Upper lobe of left lung (tissue), 6 donors: ENCODE measurements at places on chromosomes 11 and 22.

- no peaks in the 10 kb centered on the region for H3K27me3 ChIP-seq
- no peaks in the 10 kb centered on the region for H3K36me3 ChIP-seq
- no peak for DNase-seq
- H3K4me3 ChIP-seq = no peak overlapping the region
- peaks cover 20% of the 10 kb centered on the region for H3K4me1 ChIP-seq
- no peak overlapping the region for H3K27ac ChIP-seq
Observed at GRCh38 chr11:16876837-16877236, 137.4 kb downstream of the PLEKHA7 start.

GRCh38 chr22:42010778-42011177, 12.2 kb downstream of the WBP2NL start:
- no peaks in the 10 kb centered on the region for H3K36me3 ChIP-seq
- no peaks in the 10 kb centered on the region for H3K4me1 ChIP-seq
- DNase-seq = no peak

DNA sequence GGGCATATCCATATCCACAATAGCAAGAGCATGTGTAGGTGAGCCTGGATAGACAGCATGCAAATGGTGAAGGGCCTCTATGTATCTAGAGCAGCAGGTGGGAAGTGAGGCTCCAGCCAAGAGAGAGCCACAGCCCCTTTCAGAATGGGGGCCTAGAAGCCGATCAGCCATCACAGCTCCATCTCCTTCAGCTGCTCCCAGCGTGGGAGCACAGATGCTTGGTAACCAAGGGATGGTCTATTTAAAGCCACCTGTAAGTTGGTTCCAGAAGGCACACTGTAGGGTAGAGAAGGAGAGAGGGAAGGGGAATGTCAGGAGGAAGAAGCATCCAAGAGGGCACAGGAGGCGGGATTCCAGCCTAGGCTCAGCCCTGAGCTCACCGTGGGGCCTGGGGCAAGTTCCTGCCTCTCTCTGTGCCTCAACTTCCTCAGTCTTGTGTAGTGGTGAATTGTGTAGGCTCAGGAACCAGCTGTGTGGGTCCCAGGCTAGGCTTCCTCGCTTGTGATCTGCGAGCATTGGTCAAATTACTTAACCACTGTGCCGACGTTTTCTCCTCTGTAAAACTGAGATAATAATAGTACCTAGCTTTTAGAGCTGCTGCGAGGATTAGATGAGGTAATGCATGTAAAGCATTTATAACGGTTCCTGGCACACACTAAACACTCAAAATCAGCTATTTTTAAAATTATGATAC, 122.9 kb upstream of the NAV2 start:
- no peaks in the 10 kb centered on the region for H3K4me1 ChIP-seq
- no peaks in the 10 kb centered on the region for H3K27me3 ChIP-seq
- DNase-seq = no peak
- H3K4me3 ChIP-seq = no peak overlapping the region

DNA sequence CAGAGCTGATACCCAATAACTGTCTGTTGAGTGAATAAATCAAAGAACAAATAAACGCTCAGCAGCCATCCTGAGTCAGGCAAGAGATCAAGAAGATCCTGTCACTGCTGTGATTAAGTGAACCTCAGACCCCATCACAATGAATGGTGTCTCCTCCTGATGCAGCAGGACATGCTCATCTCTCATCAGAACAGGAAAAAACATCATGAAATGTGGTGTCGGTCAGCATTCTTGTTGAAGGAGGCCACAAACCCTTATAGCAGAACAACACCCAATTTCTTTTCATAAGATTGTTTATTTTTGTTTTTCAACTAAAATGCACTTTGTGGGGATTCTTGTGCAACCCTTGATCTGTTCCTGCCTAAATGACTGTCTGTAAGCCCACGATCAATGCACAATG, 60.3 kb downstream of the SYTL2 start:
- no peak for DNase-seq
- H3K27me3 ChIP-seq = no peaks in the 10 kb centered on the region
- no peak overlapping the region for H3K4me3 ChIP-seq

DNA sequence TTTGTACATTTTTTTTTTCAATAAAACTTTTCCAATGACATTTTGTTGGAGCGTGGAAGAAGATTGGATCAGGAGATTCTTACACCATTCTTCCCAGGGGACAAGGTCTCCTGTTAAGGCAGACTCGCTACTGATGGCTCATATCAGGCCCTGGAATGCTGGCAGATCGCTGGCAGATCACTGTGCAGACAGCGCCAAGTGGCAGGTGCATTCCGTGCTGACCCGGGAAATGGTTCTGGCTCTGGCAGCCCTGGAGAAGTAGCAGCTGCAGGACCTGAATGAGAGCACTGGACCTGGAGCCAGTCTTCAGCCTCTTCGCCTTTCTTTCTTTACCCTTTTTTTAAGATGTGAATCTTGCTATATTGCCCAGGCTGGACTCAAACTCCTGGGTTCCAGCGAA, 10.7 kb downstream of the SERPINH1 start:
- H3K36me3 ChIP-seq = peaks cover 37% of the 10 kb centered on the region
- no peaks in the 10 kb centered on the region for H3K27me3 ChIP-seq
- peaks cover 20% of the 10 kb centered on the region for H3K4me1 ChIP-seq
- no peak overlapping the region for H3K4me3 ChIP-seq
- DNase-seq = no peak

DNA sequence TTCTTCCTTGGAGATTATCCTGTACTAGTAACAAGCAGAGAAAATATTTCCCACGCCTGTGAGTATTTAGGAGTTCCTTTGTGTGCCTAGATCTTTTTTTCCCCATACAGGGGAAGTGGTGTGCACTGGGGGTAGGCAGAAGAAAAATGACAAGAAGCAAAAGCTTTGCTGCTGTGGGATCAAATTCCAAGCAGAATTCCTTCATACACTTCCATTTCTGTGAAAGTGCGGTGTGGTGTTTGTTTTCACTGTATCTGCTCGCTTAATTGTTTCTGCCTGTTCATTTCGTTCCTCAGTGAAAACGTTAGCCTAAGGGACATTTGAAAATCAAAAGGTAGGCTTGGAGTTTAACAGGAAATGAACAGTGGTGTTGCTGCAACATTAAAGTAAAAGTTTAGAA, 47.9 kb downstream of the BLID start:
- H3K4me1 ChIP-seq = no peaks in the 10 kb centered on the region
- no peak overlapping the region for H3K4me3 ChIP-seq
- H3K36me3 ChIP-seq = no peaks in the 10 kb centered on the region

GRCh38 chr11:65849366-65849765, 8.6 kb downstream of the CFL1 start:
- no peaks in the 10 kb centered on the region for H3K27me3 ChIP-seq
- no peaks in the 10 kb centered on the region for H3K4me1 ChIP-seq
- DNase-seq = no peak
- H3K4me3 ChIP-seq = no peak overlapping the region

DNA sequence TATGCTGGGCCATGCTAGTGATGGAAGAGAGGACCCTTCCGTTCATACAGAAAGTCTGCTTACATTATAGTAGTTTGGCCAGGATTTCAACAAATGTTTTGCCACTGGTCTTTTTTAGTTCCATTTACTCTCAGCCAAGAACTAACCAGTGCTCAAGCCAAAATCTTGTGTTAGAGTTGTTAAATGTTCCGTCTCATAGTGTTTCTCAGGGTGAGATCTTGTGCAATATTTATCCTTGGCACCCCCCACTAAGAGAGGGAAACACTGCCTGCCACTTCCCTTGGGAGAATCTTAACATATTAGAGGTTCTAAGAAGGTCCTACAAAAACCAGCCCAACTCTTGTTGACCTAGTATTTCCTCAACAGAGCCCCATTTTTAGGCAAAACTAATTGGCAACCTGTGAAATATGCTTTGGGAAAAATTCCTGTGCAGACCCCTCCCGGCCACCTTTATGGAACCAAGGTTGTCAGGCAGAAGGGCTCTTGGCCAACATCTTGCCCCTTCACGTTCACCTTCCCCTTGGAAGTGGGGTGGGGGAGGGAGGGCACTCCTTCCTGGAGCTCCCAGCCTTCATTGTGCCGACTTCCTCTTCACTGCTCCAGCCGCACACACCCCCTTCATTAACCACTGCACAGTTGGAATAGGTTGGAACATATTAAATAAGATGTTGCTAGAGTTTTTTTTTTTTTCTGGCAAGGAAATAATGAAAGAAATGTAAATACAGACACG, 173.2 kb upstream of the SORL1-AS1 start:
- H3K27ac ChIP-seq = peak overlapping the region; percentile 48
- H3K4me3 ChIP-seq = no peak overlapping the region
- DNase-seq = no peak

- H3K4me1 ChIP-seq = peaks cover 7% of the 10 kb centered on the region
- DNase-seq = no peak
- H3K4me3 ChIP-seq = no peak overlapping the region
- no peaks in the 10 kb centered on the region for H3K27me3 ChIP-seq
- no peaks in the 10 kb centered on the region for H3K36me3 ChIP-seq
Observed at GRCh38 chr11:128860571-128861361, 6.3 kb downstream of the KCNJ1 start.

- no peaks in the 10 kb centered on the region for H3K36me3 ChIP-seq
- no peak overlapping the region for H3K27ac ChIP-seq
- DNase-seq = no peak
- H3K4me1 ChIP-seq = peaks cover 25% of the 10 kb centered on the region
Observed at GRCh38 chr11:117037975-117038350, 60.3 kb downstream of the SIK3 start.

DNA sequence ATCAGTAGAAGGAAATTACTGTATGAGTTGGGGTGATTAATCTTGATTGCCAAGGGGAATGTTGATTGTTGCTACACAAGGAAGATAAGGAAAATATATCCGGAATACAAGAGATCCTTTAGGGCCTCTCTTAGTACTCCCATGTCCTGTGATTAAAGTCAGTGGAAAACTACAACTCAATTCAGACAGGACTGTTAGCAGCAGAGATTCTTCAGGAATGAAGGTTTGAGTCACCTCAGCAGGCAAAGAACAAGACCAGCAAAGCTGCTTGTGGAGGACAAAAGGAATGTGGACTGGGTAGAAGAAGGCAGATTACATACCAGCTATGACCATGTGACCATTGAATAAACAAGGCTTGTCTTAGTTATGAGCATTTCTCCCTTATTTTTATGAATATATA, 478.2 kb downstream of the BUD13 start:
- peaks cover 11% of the 10 kb centered on the region for H3K4me1 ChIP-seq
- DNase-seq = no peak
- no peaks in the 10 kb centered on the region for H3K27me3 ChIP-seq

DNA sequence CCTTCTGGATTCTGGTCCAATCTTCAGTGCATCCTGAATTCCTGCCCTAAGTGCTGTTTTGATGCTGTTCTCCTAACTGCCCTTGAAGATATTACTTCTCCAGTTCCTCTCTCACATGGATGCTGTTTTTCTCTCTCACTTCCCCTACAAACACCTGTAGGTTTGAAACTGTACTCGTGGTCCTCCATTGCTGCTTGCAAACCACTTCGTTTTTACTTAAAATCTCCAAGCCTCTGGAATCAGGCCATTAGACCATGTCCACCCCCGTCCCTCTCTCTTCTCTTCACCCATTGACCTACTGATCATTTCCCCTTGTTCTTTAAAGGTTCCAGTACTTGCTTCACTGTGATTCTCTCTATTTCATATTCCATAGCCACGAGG, 988.1 kb downstream of the NTM start:
- no peaks in the 10 kb centered on the region for H3K4me1 ChIP-seq
- DNase-seq = no peak
- no peak overlapping the region for H3K27ac ChIP-seq
- no peaks in the 10 kb centered on the region for H3K36me3 ChIP-seq

GRCh38 chr22:45587638-45588505, 83.8 kb upstream of the ATXN10 start:
- H3K27me3 ChIP-seq = no peaks in the 10 kb centered on the region
- no peak overlapping the region for H3K4me3 ChIP-seq
- H3K36me3 ChIP-seq = no peaks in the 10 kb centered on the region
- H3K27ac ChIP-seq = no peak overlapping the region

DNA sequence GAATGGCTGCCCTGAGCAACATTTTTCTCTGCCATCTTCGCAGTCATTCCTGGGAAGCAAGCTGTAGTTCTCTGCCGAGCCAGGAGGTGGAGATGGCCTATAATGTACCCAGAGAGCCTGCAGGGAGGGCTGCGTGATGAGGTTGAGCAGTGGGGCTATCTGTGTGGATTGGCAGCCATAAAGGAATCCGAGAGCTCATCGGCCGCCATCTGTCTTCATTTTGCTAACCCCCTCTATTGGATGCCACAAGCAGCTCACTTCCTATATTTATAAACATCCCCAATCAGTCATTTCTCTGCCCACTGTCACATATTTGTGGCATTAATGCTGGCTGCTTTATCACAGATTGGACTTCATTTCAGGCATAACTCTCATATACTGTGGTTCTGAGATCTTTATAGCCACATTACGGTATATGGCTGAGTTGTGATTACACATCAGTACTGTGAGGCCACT, 209.5 kb downstream of the NTM start:
- H3K36me3 ChIP-seq = no peaks in the 10 kb centered on the region
- DNase-seq = no peak
- H3K4me1 ChIP-seq = no peaks in the 10 kb centered on the region
- no peak overlapping the region for H3K4me3 ChIP-seq
- H3K27me3 ChIP-seq = no peaks in the 10 kb centered on the region

- peaks cover 16% of the 10 kb centered on the region for H3K36me3 ChIP-seq
- peaks cover 20% of the 10 kb centered on the region for H3K4me1 ChIP-seq
- H3K27me3 ChIP-seq = no peaks in the 10 kb centered on the region
- H3K27ac ChIP-seq = no peak overlapping the region
- DNase-seq = no peak
Observed at GRCh38 chr11:65850217-65851082, 7.5 kb downstream of the CFL1 start.

DNA sequence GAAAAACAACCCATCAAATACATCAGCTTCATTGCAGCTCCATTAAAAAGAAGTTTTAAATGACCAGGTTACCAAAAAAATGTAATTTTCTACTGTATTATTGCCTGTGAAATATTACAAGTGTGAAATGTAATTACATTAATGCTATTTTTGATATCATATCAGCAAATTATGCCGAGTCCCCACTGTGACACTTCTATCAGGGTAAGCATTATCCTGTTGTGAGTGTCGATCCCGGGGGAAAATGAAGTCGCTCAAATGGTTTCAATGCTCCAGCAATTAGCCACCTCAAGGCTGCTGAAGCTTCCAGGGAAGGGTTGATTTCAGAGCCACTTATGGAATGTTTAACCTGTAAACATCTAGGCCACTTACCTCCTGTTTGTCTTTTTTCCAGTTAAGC, 70.4 kb downstream of the RCN1 start:
- no peak overlapping the region for H3K27ac ChIP-seq
- H3K4me1 ChIP-seq = no peaks in the 10 kb centered on the region
- no peaks in the 10 kb centered on the region for H3K36me3 ChIP-seq
- H3K4me3 ChIP-seq = no peak overlapping the region
- no peaks in the 10 kb centered on the region for H3K27me3 ChIP-seq
- DNase-seq = no peak

DNA sequence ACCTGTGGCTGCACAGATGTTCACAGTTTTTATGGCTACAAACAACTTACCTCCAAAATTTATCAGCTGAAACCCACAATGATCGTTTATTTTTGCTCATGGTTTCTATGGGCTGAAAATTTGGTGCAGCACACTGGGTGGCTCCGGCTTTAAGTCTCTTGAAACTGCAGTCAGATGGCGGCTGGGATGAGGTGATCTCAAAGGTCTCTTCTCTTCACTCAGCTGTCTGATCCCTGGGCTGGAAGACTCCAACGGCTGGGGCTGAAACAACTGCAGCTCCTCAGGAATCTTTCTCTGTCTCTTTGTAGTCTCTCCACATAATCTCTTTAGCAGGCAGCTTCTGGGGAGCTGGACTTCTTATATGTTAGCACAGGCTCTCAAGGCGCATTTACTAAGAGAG, 117.3 kb upstream of the FAT3 start:
- no peaks in the 10 kb centered on the region for H3K4me1 ChIP-seq
- no peak for DNase-seq
- H3K36me3 ChIP-seq = no peaks in the 10 kb centered on the region
- no peak overlapping the region for H3K27ac ChIP-seq
- no peak overlapping the region for H3K4me3 ChIP-seq
- no peaks in the 10 kb centered on the region for H3K27me3 ChIP-seq
